NCI-H1694 treated with DMSO at 0.1 percent for 48 hours (cell line): ENCODE measurements at places on chromosomes 1 and 21.

DNA sequence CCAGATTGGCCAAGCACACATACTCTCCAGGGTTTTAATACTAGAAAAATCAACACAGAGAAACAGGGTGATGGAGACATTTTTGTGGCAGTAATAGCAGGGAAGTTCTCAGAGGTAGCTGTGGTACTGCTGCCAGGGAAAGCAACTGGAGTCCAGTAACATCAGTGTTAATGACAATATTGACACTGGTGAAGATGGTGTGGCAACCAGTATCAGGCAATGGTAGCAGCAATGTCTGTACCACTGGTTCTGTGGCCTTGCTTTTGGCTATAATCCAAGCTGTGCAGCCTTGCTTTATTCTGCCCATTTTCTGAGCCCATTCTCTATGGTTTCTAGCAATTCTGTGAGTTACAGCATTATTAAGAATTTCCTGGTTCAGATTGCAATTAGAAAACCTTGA, 1.6 kb upstream of the SNX7 start:
- no peak for DNase-seq

GRCh38 chr1:92797297-92797696, 12.4 kb upstream of the EVI5 start:
- DNase-seq = no peak

DNA sequence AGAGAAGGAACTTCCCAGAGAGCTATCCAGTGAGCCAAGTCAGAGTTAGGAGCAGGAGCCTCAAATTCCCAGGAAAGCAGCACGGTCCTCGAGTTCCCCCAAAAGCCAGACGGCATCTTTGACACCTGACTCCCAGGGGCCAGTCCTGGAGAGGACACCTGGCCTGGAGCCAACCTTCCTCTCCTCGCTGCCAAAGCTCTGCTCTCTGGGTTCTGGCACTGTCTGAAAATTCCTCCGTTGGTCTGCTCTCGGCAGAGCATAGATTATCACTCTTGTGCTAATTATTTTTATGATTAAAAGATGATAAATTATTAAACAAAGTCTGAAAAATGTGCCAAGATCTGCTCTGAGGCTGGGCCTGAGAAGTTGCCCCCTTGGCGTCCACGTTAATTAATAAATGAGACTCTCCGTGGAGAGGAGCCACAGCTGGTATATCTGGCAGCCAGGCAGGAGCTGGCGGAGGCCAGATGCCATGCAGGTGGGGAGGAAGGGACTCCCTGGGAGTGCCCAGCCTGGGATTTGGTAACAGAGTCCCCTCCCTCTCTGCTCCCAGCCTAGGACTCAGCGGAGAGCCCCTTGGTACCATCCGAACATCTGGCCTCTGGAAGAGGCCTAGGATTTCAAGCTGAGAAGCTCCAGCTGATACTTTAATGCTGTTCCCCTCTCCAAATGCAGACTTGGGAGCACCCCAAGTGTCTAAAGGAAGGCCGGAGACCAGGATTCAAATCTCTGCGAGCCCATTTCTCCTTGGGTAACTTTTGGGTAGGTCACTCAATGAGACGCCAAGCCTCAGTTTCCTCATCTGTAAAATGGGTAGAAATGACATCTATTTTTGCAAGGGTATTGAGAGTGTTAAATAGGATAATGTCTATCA, 163.7 kb upstream of the POU3F1 start:
- DNase-seq = peak; percentile 58

GRCh38 chr1:159839116-159839849, 12.6 kb downstream of the SLAMF8 start:
- no peak for DNase-seq

DNA sequence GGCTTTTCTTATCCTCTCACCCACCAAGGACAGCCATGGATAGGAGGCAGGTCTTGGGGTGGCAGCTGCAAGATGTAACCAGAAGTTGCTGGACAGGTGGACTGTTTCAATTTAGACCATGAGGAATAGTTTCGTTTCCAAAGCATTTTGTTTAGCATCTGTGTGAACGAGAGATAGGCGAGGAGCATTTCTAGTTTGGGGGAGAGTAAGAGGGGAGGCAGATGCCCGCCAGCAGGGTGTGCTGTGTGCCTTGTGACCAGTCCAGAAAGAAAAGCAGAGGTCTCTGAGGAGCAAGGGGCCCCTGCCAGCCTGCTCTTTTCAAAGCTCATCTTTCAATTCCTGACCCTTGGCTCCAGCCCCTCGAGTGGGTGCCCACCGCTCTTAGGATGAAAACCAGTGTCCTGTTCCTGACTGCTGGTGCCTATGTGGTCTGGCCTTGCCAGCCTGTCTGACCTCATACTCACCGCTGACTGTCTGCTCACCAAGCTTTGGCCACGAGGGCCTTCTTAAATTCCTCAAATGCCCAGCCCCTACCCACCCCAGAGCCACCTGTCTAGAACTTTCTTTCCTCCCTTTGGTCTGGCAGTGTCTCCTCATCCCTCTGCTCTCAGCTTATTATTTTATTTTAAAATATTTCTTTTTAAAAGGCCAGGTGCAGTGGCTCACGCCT, 8.5 kb downstream of the SERINC2 start:
- DNase-seq = no peak

GRCh38 chr1:82820816-82821215, 1020.1 kb downstream of the ADGRL2 start:
- no peak for DNase-seq

- DNase-seq = no peak
Observed at GRCh38 chr1:89971600-89971999, 23.3 kb upstream of the ZNF326 start.

DNA sequence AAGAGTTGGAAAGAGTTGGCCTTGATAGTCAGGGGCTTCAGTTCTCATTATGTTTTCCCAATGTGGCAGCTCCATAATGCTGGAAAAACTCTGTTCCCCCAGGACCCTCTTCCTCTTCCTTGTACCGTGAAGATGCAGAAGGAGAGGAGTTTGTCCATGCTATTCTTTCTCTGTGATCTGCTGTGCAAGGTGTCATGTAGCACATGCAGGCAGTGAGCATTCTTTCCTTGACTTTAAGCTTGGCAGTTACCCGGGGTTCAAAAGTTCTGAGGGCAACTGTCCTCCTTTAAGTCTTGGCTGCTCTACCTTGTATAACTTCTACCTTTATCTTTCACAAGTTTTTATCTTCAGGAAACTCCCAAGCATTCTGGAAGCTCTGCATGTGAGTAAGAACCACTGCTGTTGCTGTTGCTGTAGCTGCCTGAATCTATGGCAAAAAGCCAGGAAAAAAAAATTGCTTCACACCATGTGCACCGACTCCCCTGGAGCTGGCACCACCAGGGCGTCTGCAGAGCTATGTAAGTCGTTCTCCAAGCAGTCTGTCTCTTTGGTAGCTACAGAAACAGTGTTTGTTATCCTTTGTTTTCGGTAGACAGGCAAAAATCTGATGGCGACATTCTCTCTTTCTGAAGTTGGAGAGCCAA, 42.7 kb upstream of the SLC16A1 start:
- DNase-seq = peak; percentile 58

DNA sequence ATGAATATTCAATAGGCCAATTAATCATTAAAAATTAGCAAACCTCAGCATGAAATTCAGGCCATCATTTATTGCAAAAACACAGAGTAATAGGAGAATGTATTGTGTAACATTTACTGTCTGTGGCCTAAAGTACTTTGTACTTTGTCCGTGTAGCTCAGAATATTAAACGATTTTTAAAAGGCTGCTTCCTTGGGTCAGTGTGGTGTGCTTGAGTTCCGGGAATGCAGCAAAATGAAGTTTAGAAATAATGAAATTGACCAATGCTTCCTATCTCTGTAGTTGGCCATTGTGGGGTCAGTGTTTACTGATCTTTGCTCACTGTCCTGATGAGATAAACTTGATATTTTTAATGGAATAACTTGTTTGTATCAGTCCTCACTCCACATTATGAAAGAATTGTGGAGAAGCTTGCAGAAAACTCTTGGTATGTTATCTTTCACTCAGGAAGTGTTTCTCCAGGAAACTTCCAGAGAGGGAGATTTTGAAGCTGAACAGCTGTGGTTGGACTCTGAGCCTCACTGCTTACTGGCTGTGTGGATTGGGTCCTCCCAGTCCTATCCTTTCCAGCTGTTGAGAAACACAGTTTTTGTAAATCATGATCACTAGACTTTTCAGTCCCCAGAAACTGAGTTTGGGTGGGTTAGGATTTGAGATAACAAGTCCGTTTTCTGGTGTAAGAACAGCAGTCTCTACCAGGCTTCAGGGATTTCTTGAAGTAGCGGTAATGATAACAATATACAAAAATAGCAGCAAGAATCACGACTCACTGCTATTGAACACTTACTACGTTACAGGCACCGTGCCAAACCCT, 19.2 kb upstream of the MTARC1 start:
- no peak for DNase-seq

- peak; percentile 56 for DNase-seq
Observed at GRCh38 chr1:96722161-96722922, 758 bp downstream of the PTBP2 start.

GRCh38 chr1:157723157-157723556, 22.6 kb upstream of the FCRL3 start:
- DNase-seq = no peak

DNA sequence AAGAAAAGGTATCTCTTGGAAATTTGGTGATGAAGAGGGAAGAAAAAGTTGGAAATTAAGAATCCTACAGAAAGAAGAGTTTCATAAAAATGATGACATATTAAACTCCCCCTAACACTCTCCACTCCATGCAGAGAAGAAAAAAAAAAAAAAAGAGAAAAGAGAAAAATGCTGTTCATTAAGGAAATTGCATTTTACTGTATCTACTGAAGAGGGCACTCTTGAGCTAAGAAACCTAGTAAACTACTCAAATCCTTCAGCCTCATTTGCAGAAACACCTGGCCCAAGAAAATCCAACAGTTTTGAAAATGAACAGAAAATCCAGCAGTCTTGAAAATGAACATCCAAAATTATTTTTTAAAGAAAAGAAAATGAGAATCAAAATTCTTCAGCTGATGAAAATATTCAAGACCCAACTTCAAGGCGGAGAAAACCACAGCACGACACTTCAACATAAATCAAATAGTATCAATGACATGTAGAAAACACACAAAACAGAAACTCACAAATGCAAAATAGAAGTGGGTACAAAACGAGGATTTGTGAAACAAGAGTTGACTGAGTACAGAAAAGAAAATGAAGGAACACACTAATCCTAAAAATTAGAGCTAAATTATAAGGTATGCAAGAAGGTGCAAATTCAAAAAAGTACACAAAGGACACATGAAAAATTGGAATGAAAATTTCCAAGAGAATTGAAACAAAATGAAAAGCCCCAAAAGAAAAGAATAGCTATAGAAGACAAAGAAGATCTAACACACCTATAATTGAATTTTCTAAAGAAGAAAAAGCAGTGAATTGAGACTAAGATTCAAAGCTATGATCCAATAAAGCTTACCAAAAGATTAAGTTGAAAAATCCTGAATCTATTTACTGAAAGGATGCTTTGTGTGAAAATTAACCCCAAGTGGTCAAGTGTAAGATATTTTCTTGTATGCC, 73.2 kb upstream of the DNAJC6 start:
- peak; percentile 69 for DNase-seq

- DNase-seq = no peak
Observed at GRCh38 chr1:209063767-209064659, 519.5 kb upstream of the CAMK1G start.

DNA sequence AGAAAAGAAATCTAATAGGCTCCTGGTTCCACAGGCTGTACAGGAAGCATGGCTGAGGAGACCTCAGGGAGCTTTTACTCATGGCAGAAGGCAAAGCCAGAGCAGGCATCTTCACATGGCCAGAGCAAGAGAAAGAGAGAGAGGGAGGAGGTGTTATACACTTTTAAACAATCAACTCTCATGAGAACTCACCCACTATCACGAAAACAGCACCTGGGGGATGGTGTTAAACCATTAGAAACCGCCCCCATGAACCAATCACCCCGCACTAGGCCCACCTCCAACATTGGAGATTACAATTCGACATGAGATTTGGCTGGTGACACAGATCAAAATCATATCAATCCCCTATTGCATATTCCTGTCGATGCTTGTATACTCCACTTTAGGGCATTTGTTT, 93.5 kb downstream of the MRPL39 start:
- DNase-seq = no peak

GRCh38 chr21:43624339-43624738, 34.9 kb downstream of the HSF2BP start:
- no peak for DNase-seq
